ENCODE measurements at places on chromosomes 12 and 14.

DNA sequence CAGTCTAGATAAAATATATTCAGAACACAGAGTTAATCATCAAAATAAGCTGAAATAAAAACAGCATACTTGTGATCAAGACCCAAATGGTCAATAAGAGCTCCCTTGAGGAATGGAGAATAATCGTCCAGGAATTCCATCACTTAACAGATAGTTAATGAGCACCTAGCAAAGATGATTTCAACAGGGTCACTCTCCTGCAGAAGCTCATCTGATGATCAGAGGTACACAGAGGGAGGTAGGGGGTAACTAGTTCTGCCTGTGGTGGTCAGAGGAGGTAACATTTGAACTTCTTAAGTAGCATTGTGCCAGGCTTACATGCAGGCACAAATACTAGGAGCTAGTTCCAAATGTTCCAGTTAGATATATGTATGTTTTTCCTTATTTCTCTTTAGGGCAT is 9.5 kb downstream of the MED13L start:
- no peak for DNase-seq

DNA sequence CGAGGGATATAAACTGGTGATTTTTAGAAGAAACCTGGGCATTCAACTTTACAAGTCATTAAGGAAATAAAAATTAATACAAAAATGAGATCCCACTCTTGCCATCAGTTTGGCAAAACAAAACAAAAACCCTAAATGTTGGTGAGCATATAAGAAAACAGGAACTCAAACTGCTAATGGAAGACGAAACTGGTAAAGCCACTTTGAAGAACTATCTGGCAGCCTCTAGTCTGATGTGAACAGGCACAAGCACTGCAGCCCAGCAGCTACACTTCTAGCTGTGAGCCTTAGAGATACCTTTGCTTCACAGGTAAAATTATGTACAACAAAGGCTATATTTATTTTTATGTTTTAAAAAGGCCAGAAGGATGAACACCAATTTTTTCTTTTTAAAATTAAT is 459.6 kb downstream of the ZFP36L1 start:
- DNase-seq = no peak

- peak; percentile 67 for DNase-seq
These were observed at the start of gene RND1 for GRCh38 chr12:48865281-48866051. TSS of gene RND1 (minus strand) at chr12:48865870. CDS start at chr12:48865767, 103 bp downstream.

DNA sequence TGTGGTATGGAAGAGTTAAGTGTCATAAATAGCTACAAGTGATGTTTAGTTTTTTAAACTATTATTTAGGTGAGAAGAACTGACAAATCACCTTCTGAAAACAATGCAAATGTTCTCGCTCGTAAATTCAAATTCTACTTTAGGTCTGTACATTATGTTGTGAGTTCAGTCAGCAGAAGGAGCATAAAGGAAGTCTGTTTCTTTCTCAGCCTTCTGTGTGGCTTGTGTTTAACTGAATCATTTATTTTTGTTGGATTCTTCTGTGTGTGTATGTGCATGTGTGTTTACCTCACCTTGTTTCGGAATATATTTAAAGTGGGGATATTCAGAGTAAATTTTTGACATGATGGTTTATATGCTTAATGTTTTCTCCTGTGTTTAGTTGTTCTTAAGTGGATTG is 285.9 kb downstream of the TMTC2 start:
- no peak for DNase-seq

DNA sequence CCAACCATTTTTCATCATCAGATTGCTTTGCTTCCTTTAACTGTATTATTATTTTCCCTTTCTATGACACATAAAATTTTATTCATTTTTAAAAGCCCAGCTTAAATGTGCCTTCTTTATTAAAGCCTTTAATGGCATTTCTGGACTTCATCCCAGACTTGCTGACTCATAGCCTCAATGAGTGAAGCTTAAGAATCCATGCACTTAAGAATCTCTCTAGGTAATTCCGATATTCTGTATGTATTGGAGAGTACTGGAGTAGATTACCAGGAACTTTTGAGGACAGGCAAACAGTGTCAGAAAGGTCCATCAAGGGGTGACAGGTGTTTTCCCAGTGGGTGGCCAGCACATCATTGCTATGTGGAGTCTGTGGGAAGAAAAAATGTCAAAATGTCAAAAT is 107.9 kb downstream of the PTPRQ start:
- peak; percentile 91 for DNase-seq

DNA sequence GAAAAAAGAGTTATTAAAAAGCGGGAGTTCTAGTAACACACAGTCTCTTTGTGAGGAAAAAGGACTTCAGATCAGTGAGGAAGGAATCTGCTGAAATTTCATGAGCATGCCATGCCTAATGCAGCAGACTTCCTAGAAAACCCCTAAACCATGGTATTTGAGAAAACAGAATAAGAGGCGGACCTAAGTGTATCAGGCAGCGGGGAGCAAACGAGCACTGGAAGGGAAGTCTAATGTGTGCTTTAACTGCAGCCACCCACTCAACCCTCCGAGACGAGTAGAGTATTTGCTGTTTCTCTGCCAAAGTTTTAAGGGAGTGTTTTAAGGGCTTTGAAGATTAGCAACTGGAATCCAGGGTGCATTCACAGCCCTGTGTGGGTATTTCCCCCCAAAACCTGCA is 36.5 kb downstream of the ACADS start:
- DNase-seq = peak; percentile 34

- DNase-seq = no peak
These were observed 4.7 kb downstream of the CCDC88C start for GRCh38 chr14:91412939-91413338.

DNA sequence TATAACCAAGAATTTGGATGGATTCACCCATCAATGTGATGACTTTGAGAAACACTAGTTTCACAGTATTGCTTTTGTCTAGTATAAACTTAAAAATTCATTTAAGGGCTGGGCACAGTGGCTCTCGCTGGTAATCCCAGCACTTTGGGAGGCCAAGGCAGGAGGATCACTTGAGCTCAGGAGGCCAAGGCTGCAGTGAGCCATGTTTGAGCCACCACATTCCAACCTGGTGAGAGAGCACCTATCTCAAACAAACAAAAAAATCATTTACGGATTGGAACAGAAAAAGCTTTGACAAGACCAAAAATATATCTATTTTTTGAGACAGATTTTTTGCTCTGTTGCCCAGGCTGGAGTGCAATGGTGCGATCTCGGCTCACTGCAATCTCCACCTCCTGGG is 27.5 kb downstream of the GNS start:
- DNase-seq = no peak

DNA sequence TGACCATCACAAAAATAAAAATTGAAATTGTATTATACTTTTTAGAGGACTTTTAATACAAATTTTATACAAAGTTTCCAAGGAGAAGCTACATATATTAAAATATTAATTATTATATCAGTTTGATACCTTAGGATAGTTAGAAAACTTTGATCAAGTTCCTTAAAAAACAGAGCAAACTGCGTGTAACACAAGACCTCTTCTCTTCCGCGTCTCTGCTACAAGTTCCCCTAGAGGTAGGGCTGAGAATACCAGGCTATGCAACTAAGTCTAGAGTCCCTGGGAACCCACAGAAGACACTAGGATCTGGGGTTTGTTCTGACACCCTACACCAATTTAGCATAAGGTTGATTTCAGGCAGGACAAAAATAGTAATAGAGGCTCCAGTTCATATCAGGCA is 319.0 kb downstream of the FOXG1 start:
- DNase-seq = no peak

DNA sequence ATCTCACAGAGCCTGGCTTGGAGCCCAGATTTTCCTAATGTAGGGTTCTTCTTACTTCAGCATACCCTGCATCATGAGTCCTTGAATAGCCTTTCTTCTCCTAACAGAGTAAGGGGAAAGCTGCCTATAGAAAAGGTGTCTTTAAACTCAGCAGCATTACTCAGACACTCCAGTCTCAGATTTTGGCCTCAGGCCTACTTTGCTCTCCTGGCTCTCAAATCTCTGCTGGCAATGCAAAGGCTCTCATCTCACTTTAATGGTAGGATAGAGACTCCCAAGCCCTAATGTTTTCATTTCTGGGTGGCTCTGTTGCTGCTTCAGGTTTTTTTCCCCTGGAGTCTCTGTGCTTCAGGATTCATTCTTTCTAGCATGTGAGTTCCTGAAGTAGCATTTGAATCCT is 9.1 kb upstream of the NKX2-8 start:
- DNase-seq = no peak

- DNase-seq = no peak
These were observed 10.0 kb upstream of the PKP2 start for GRCh38 chr12:32906399-32907165.

- no peak for DNase-seq
These were observed 61.1 kb upstream of the C12orf71 start for GRCh38 chr12:27143256-27144069.

DNA sequence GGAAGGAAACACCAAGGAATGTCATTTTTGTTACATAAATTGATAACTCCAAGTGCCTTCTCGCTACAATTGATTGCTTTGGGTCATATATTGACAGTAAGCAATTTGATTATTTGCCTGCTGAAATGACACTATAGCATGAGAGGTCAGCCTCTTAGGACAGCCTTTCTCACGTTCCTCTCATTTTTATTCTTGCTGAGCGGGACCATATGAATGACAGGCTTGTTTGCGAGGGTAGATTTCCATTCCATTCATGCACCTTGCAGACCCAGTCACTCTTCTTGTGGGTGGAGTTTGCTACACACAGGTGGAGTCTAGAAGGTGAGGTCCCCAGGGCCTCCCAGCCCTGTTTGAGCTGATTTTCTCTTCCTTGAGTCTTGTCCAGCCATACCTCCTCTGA is 27.3 kb downstream of the DAAM1 start:
- DNase-seq = no peak

- no peak for DNase-seq
These were observed 51.3 kb downstream of the WASHC4 start for GRCh38 chr12:105158876-105159275.

DNA sequence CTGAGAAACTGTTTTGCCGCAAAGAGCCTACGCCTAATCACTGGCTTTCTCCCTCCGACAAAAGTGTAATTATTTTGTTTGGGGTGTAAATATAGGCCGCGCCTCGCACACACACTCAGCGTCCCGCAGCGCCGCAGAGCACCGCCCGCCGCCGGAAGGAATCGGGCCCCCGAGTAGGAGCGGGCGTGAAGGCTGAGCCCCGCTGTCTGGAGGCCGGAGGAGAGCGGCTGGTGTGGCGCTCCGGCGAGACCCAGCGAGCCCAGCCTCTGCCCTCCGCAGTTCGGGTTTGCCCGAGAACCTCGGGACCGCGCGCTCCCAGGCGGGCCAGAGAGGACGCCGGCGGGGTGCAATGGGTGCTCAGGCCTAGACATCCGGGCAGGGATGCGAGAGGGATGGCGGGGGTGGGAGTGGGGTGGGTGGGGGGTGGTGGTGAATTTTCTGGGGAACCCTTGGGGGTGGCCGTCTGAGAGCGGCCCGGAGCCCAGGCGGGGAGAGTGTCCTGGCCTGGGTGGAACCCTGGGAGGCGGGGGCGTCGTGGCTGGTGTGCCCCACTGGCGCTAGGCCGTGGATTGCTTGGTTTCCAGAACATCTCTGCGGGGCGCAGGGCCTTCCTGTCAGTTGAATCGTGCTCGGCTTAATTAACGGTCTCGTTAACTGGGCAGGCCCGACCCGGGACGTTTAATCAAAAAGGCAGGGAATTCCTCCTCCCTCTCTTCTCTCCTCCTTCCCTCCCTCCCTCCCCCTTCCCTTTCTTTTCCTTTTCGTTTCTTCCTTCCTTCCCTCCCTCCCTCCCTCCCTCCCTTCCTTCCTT is 4.7 kb upstream of the LHX5 start:
- DNase-seq = no peak

DNA sequence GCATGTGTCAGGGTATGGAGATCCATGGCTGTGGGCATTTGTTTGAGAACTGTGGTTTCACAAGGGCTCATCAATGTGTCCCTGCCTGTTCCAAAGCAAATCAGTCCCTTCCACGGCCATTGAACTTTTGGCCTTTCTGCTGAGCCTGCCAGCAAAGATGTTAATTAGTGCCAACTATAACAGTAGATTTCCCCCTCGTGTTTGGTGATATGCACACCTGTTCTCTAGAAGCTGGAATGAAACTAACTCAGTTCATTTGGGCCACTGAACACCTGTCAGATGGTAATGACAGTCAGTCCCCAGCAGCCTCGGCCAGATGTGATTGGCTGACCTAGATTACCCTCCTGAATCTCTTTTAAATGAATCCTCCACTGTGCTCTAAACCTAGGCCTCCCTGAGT is 43.2 kb downstream of the IRAK3 start:
- no peak for DNase-seq

- no peak for DNase-seq
These were observed 991.9 kb downstream of the TMEM121 start for GRCh38 chr14:106518054-106518943.

DNA sequence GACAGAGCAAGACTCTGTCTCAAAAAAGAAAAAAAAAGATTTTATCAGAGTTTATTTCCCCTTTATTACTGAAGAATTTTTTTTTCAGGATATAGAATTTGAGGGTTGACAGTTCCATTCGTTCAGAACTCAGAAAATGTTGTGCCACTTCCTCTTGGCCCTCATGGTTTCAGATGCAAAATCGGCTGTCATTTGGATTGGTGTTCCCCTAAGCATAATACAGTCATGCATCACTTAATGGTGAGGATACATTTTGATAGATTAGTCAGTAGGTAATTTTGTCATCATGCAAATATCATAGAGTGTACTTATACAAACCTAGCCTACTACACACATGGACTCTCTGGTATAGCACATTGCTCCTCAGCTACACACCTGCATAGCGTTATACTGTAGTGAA is 263.9 kb upstream of the RTL1 start:
- DNase-seq = no peak

Measured in non-pigmented ciliary epithelial cell (primary cell).